ENCODE measurements at places on chromosomes 13 and 19.
A peak's percentile ranks its signal among the peaks of the same experiment; 100 is the strongest.

DNA sequence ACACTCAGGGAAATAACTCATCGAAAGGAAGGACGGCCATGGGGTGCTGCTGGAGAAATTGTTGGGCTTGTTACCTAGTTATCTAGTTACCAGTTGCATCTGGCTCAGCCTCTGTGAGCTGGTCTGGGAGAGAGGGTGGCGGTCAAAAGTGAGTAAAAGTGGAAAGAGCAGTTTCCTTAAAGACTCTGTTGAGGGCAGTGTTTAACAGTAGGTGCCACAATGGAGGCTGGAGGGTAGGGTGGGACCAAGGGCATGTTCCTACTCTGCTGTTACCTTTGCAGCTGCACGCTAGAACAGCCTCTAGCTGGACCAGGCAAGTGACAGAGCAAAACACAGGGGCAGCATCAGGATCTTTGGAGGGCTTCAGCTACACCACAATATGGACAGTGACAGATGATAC, 228.8 kb upstream of the STARD13 start:
- DNase-seq: no peak

DNA sequence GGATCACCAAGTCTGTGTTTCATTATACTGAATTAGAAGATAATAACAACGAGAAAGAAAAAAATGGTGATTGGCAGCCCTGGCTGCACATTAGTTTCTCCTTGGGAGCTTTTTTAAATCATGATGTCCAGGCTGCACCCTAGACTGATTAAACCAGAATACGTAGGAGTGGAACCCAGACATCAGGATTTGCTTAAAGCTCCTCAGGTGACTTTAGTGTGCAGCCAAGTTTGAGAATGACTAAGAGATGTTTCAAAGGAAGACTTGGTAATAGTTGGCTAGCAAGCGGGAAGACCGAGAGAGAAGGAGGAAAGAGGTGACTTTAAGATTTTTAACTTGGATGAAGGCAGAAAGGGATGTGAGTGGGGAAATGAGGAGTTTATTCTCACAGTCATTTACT, 71.4 kb upstream of the SERP2 start:
- no peak for DNase-seq

- DNase-seq: no peak
These were observed 1.2 kb upstream of the GAMT start for GRCh38 chr19:1402411-1403070.

DNA sequence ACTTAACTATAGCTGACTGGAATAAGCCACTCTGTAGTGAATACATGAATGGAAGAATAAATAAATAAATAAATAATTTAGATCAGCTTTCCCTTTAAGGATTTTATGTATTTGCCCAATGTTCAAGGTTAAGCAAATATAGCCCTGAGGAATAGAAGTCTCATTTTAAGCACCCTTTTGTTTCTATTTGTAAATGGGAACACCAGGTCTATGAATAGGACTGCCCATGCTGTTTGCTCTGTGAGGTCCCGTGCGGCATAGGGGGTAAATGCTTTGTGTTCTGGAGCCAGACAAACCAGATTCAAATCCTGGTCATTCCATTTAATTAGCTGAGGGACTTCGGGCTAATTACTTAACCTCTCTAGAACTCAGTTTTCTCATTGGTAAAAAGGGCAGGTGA, 29.3 kb downstream of the CBY2 start:
- no peak for DNase-seq

DNA sequence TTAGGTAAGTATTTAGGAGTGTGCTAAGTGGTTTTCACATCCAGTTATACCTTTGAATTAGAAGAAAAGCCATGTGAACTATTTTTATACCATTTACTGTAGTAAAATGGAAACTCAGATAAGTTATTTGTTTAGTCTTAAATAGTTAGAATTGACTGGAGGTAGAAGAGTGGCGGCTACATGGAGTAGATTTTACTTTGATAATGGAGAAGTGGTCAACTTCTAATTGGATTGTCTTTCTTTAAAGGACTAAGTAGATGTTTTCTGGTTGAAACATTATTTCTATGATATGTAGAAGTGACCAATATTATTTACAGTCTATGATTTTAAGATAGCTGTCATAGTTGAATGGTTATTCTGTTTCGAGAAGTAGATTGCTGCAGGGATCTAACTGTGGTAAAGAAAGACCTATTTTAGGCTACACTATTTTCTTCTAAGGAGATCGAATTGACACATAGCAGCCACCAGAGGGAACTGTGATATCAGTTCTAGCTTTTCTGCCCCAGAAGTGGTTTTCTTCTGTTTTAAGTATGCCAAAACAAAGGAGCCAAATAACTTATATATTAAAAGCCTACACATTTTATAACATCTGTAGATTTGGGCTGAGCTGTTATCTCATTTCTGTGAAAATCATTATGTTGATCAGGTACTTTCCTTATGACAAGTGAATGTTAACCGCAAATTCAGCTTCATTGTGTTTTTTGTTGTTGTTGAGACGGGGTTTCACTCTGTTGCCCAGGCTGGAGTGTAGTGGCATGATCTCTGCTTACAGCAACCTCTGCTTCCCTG, 26.1 kb downstream of the ZMYM2 start:
- peak; percentile 2 for DNase-seq
